ENCODE measurements at places on chromosomes 3 and 15. TPM values are rescaled to one million over a fixed set of nuclear protein-coding genes. Genes with fewer than 3 reads are reported as not detected.

The SOX14 gene
- total RNA-seq: not detected

The SCAANT1 gene
- not detected for total RNA-seq

The NLGN1 gene
- 28.5 TPM for total RNA-seq

The AMT gene
- 4.3 TPM for total RNA-seq

DNA sequence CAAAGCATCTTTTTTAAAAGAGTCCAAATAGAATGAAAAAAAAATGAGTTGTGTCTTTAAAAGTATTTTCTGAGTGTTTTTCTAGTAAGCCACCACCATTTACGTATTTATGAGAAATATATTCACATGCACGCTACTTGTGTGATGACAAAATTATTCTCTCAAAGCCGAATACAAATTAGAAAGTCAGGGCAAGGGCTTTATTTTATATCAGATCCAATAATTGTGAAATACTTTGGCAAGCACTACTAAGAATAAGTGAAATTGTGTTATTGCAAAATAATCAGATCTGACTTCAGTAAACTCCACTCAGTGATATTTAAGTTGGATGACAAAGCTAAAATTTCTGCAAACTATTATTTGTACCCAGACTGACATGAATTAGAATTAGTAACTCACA is 589.3 kb upstream of the KCNMB2 start:
- no peaks in the 10 kb centered on the region for H3K27me3 ChIP-seq
- no peak for DNase-seq
- no peaks in the 10 kb centered on the region for H3K36me3 ChIP-seq
- no peak overlapping the region for H3K27ac ChIP-seq
- no peak overlapping the region for H3K4me3 ChIP-seq

GRCh38 chr15:56040081-56041035 is 46.9 kb upstream of the NEDD4 start:
- H3K4me3 ChIP-seq: no peak overlapping the region
- H3K36me3 ChIP-seq: no peaks in the 10 kb centered on the region
- H3K27ac ChIP-seq: peak overlapping the region; percentile 52
- H3K27me3 ChIP-seq: no peaks in the 10 kb centered on the region
- no peaks in the 10 kb centered on the region for H3K4me1 ChIP-seq

DNA sequence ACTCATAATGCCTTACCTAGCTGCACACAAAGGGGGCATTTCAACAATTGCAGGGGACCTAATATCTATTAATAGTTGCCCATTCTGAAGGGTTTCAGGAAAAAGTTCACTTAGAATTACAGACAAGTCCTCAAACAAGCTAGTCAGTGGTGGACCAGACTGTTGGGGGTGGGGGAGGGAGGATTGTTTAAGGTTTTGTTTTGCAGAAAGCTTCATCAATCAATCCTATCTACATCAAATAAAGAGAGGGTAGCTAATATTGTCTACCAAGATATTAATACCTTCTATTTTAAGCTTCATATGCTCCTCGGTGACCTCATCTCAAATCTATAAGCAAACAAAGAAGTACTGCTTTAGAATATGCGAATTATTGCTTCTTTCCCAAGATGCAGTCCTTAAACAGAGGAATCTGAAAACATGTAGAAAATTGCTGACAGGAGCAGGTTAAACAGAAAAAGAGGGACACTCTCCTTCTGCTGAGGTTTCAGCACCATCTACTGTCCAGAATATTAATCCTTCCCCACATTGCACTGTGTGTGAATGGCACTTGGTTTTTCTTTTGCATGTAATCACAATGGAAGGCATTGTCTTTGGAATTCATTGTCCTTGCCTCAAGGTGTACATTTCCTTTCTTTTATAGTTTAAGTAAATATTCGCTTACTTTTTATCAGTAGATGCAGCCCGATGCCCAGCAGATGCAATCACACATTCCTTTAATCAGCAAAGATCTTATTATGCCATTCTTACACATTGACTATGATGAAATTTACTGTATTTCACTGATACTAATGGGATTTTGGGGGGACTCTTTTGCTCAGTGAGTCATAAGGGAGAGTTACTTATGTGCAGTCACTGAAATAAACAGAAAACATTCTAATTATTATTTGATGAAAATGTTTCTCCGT is 94.7 kb downstream of the IL5RA start:
- no peak overlapping the region for H3K4me3 ChIP-seq
- no peak overlapping the region for H3K27ac ChIP-seq
- H3K36me3 ChIP-seq: no peaks in the 10 kb centered on the region

DNA sequence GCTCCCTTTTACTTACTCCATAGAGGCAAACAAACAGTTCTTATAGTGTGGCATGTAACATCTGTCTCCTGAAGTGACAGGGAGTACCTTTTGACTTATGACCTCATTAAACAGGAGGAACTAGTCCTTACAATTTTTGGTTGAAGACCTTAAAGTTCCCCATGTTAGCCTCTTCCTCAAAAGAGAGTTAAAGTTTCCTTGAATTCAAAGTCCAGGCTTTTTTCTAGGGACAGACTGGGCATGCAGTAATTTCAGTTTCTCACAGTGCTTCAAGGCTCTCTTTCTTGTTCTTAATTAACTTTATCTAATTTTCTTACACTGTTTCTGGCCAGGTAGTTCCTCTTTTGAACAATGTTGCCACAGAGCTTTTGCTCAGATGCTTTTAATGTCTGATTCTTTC is 12.1 kb downstream of the GOLM2 start:
- H3K4me1 ChIP-seq: no peaks in the 10 kb centered on the region
- H3K27me3 ChIP-seq: no peaks in the 10 kb centered on the region
- no peak for DNase-seq
- H3K4me3 ChIP-seq: no peak overlapping the region
- no peaks in the 10 kb centered on the region for H3K36me3 ChIP-seq

GRCh38 chr15:60520825-60521368 is 42.0 kb upstream of the ICE2 start:
- H3K36me3 ChIP-seq: no peaks in the 10 kb centered on the region
- DNase-seq: no peak
- no peaks in the 10 kb centered on the region for H3K4me1 ChIP-seq
- H3K27ac ChIP-seq: no peak overlapping the region
- H3K4me3 ChIP-seq: no peak overlapping the region

DNA sequence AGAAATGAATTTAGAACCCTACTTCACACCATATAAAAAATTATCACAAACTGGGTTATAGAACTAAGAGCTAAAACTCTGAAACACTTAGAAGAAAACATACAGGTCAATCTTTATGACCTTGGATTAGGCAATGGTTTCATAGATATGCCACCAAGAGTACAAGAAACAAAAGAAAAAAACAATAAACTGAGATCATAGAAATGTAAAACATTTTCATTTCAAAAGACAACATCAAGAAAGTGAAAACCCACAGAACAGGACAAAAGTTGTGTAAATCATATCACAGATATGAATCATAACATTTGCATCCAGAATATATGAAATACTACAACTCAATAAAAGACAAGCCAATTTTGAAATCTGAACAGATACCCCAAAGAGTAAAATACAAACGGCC is 72.4 kb downstream of the TBL1XR1 start:
- no peaks in the 10 kb centered on the region for H3K36me3 ChIP-seq
- no peak for DNase-seq
- H3K27me3 ChIP-seq: no peaks in the 10 kb centered on the region

All from sigmoid colon (tissue), 7 donors.